Smooth muscle cell of bladder (primary cell): ENCODE measurements at places on chromosomes 2 and 18. TPM values are rescaled to one million over a fixed set of nuclear protein-coding genes. Genes with fewer than 3 reads are reported as not detected.

The SULT1C2 gene
- under 0.01 and 0.83 TPM in 2 replicates for total RNA-seq

The RTP5 gene
- not detected in 2 replicates for total RNA-seq

The ERICH2 gene
- total RNA-seq, result 1.2 and 1.3 TPM in 2 replicates

The COLEC12 gene
- 29.0 and 79.5 TPM in 2 replicates for total RNA-seq

The CTAGE1 gene
- not detected in 2 replicates for total RNA-seq

The SYT4 gene
- total RNA-seq, result not detected in 2 replicates

The SETBP1 gene
- total RNA-seq, result 0.85 and 2.8 TPM in 2 replicates

The GALNT14 gene
- not detected in 2 replicates for total RNA-seq

The ABCG8 gene
- not detected in 2 replicates for total RNA-seq

The ELOA2 gene
- total RNA-seq, result under 0.01 TPM in 1 of 2 replicates, not detected in the other

The PRKAG3 gene
- not detected in 2 replicates for total RNA-seq

The TSHZ1 gene
- total RNA-seq, result 4.1 and 4.8 TPM in 2 replicates

The CCDC74B gene
- total RNA-seq, result 2.3 and 6.5 TPM in 2 replicates

The ST6GAL2 gene
- under 0.01 and 1.1 TPM in 2 replicates for total RNA-seq

The USP14 gene
- total RNA-seq, result 13.4 and 14.3 TPM in 2 replicates

The CLEC4F gene
- total RNA-seq, result not detected in 2 replicates

The CD207 gene
- total RNA-seq, result not detected in 2 replicates

The ZNF638 gene
- 98.2 and 118 TPM in 2 replicates for total RNA-seq

The RNF125 gene
- total RNA-seq, result 0.28 TPM in 2 replicates

The POTEC gene
- total RNA-seq, result under 0.01 TPM in 1 of 2 replicates, not detected in the other

The CYP1B1 gene
- total RNA-seq, result 23.0 and 62.7 TPM in 2 replicates

The PLGLB1 gene
- 0.43 and 1.8 TPM in 2 replicates for total RNA-seq

The MALL gene
- total RNA-seq, result 2.6 and 11.3 TPM in 2 replicates

The FOXI3 gene
- not detected in 2 replicates for total RNA-seq

The IKZF2 gene
- total RNA-seq, result 4.4 and 5.1 TPM in 2 replicates

The PCARE gene
- total RNA-seq, result under 0.01 TPM in 1 of 2 replicates, not detected in the other

The CIB4 gene
- not detected in 2 replicates for total RNA-seq

The CRYBA2 gene
- total RNA-seq, result not detected in 2 replicates

The LPIN2 gene
- 33.9 and 37.8 TPM in 2 replicates for total RNA-seq

The ALPI gene
- total RNA-seq, result not detected in 2 replicates

The TGFA gene
- total RNA-seq, result under 0.01 and 0.28 TPM in 2 replicates

The ZAP70 gene
- total RNA-seq, result not detected in 2 replicates

The CDK15 gene
- 6.6 and 8.5 TPM in 2 replicates for total RNA-seq

The TRIM43 gene
- not detected in 2 replicates for total RNA-seq

The MTA3 gene
- 25.4 and 26.5 TPM in 2 replicates for total RNA-seq

The MC4R gene
- total RNA-seq, result not detected in 2 replicates

The IL1RL2 gene
- 0.85 and 1.5 TPM in 2 replicates for total RNA-seq

The C2orf80 gene
- total RNA-seq, result not detected in 2 replicates

The TMEM150A gene
- 7.4 and 11.1 TPM in 2 replicates for total RNA-seq

The NRBP1 gene
- total RNA-seq, result 89.6 and 102 TPM in 2 replicates

The CYP27A1 gene
- 17.1 and 19.9 TPM in 2 replicates for total RNA-seq

The MCFD2 gene
- 179 and 208 TPM in 2 replicates for total RNA-seq
